ENCODE measurements at places on chromosomes 7 and 10. TPM values are rescaled to one million over a fixed set of nuclear protein-coding genes. Genes with fewer than 3 reads are reported as not detected.

CASTOR2 gene
- total RNA-seq, result 65.0 TPM

ARPC1A gene
- 108 TPM for total RNA-seq

THNSL1 gene
- 2.1 TPM for total RNA-seq

NAT16 gene
- total RNA-seq, result not detected

PDE6C gene
- total RNA-seq, result not detected

RAB18 gene
- 50.4 TPM for total RNA-seq

AKR1C2 gene
- total RNA-seq, result 47.0 TPM

DNA sequence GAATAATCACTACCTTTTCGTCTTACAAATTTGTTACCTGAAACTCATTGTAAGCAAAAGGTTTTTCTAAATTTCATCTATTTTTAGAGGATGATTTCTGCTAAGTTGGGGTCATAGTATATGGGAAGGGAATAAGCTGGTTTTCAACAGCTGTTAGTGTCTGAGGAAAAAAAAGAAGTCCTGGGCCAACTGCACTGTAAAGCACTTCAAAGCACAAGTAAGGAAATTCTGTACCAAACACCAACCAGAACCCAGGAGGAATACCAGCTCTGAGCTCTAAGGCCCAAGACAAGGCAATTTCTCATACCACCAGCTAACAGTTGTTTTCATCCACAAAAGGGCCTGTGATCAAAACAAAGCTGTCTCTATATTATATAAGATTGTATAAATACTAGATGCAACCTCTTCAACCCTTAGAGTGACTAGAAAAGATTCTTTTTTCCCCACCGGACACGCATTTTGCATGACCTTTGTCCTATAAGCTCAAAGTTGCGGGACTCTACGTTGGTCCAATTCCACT is 6.1 kb upstream of the MEOX2 start:
- DNase-seq, result no peak

DNA sequence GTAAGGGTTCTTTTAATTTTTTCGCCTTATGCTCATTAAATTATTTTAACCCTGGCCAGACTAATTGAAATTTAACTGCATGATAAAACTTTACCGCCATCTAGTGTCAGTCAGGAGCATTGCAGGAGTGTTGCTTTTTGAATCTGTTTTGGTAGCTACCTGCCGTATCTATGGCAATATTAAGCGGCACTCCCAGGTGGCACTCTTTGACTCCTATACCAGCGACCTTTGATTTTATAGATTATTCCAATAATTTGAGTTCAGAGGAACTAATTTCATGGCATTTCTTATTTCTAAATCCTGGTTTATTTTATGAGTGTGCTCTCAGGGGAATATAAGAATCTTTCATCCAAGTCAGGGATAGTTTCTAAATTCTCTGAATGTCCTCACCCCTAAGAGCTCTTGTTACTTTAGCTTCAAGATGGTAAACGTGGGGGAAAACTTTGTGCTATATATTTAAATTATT is 198.9 kb downstream of the REEP3 start:
- DNase-seq, result no peak

DNA sequence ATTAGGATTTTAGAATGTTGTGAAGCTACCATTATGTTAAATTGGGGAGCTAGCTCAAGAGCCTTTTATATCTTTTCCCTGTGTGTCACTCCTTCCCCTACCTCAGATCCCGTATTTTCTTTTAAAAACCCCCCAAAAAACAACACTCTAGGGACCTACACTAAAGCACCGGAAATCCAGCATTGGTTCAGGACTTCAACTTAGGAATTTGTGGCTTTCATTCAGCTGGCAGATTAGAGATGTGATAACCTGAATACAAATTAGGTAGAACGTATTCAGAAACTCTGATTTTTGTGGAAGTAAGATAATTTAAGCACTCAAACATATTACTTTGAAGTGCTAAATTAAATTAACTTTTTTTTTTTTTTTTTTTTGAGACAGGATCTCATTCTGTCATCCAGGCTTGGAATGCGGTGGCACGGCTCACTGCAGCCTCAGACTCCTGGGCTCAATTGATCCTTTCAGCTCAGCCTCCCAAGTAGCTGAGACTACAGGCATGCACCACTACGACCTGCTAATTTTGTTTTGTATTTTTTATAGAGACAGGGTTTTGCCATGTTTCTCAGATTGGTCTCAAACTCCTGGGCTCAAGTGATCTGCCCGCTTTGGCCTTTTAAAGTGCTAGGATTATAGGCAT is 6.8 kb downstream of the TBC1D12 start:
- no peak for DNase-seq

DNA sequence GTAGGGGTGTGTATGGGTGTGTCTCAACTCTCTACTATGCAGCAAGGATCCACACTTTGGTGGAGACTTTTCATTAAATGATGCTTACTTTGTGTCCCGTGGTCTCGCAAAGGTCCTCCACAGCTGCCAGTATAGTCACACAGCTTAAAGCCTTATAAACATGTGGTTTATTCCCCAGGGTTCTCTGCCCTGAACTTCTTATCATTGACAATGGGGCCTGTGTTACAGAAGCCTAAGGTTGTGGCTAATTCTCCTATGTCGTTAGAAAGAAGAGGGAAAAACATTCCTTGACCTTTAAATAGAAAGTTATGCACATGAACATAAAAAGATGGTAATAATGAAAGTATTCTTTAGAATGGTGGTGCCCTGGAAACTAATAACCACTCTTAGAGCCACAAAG is 201.4 kb downstream of the INHBA start:
- no peak for DNase-seq

GRCh38 chr10:70771311-70772194 is 13.6 kb downstream of the TBATA start:
- peak; percentile 40 for DNase-seq

GRCh38 chr7:124251636-124252035 is 218.8 kb upstream of the TMEM229A start:
- no peak for DNase-seq

DNA sequence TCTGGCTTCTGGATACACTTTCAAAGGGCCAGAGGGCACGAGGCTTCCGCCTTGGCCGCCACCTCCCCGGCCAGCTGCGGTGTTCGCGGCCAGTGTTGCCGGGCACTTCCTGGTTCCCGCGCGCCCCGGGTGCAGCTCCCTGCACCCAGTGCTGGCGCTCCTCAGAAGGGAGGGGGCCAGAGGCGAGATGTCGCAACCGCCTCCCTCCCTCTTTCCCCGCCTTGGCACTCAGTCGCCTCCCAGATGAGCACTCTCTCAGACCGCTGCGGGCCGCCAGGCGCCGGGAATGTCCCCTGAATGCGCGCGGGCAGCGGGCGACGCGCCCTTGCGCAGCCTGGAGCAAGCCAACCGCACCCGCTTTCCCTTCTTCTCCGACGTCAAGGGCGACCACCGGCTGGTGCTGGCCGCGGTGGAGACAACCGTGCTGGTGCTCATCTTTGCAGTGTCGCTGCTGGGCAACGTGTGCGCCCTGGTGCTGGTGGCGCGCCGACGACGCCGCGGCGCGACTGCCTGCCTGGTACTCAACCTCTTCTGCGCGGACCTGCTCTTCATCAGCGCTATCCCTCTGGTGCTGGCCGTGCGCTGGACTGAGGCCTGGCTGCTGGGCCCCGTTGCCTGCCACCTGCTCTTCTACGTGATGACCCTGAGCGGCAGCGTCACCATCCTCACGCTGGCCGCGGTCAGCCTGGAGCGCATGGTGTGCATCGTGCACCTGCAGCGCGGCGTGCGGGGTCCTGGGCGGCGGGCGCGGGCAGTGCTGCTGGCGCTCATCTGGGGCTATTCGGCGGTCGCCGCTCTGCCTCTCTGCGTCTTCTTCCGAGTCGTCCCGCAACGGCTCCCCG is at the start of gene FFAR4:
TSS of gene FFAR4 (plus strand) at position 231 of the 842 bp plus-strand sequence. CDS start at position 287, 56 bp downstream.
- DNase-seq, result no peak

DNA sequence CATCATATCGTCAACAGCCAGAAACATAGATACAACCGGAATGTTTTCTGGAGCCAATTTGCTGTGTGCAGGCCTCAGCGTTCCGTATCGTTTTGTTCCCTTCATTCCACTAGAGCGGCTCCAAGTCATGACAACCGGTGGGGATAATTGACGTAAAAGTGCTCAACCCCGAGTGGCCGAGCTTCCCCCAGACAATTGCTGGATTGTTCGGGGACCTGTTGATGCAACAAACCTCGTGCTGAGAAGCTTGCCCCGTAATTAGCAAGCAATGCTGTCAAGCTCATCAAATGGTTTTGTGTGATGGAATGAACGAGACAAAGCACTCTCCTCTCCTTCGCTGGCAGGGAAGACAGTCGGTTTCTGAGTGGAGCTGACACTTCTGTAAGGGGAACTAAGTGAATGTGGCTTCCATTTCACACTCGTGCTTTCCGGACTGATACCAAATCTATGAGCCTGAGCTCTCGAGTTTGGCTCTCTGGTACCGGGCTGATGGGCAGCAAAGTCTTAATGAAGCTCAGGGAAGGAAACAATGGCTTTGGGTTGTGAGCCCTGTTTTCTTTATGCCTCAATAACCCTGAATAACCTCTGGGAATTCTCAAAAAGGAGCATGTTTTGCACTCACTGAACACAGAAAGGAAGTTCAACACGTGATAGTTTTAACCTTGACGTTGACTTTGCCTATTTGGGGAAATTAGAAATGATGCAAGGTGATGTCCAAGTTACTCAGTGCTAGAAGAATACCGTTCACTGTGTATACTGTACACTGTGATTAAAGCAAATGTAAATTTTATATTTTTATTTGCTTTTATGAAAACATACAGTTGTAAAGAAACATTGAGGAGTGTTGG is 220.5 kb downstream of the BAMBI start:
- peak; percentile 91 for DNase-seq

GRCh38 chr7:83178066-83178465 is 15.4 kb upstream of the PCLO start:
- DNase-seq, result no peak

DNA sequence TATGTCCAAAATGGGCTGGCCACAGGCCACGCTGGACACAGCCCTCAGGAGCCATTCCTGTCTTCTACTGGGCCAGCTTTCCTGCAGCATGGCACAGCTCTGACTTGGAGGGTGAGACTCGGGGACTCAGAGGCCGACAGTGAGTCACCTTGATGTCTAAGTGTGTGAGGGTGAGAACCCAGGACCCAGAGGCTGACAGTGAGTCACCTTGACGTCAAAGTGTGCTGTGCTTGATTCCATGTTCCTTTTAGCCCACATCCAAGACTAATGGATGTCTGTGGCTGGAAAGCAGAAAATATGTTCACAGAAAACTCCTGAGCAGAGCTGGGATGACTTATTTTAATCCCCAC is 6.0 kb upstream of the FAM170B start:
- DNase-seq, result no peak

- DNase-seq, result no peak
These were observed 62.4 kb upstream of the CDCA7L start for GRCh38 chr7:22008087-22008486.

DNA sequence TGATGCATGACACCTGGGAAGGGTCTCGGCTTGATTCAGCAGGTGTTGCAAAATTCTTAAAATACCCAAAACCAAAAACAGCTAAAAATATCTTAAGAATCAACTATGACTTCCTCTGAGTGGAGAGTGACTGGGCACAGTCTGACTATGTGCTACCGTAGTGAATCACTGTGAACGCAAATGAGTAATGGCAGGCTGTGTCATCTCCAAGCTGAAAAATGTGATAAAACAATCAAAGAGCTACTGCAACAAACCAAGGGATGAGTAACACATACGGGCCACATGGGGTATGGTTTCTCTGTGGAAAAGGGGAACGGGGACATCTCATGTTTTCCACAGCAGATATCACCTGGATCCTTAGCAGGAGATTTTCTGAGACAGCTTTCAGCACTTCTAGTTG is 127.5 kb downstream of the ABCA13 start:
- DNase-seq, result no peak

GRCh38 chr10:95315509-95315908 is 24.7 kb upstream of the PDLIM1 start:
- no peak for DNase-seq

DNA sequence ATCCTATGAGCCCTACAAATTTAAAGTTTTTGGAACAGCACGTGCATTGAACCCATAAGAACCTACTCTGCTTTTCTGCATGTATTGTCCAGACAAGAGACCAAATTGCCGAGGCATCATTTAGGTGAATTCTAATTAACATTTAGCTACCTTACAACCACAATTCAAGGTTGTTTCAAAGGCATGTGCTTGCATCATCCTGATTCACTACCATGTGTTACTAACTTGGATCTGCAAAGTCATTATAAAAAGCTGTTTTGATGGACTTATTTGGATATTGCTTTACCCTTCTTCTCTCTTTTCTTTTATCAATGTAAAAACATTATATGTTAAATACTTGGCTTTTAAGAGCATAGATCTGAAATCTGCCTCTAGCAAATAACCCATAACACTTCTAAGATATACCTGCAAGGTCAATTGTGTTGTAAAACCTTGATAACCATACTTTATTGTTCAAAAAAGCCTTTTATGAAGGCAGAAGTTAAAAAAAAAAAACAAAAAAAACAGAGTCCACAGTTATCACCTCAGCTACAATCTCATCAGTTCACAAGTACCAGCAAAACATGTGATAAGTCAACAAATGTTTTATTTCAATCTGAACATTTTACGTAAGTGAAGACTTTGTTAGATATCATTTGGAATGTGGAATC is 51.9 kb downstream of the CFTR start:
- no peak for DNase-seq

DNA sequence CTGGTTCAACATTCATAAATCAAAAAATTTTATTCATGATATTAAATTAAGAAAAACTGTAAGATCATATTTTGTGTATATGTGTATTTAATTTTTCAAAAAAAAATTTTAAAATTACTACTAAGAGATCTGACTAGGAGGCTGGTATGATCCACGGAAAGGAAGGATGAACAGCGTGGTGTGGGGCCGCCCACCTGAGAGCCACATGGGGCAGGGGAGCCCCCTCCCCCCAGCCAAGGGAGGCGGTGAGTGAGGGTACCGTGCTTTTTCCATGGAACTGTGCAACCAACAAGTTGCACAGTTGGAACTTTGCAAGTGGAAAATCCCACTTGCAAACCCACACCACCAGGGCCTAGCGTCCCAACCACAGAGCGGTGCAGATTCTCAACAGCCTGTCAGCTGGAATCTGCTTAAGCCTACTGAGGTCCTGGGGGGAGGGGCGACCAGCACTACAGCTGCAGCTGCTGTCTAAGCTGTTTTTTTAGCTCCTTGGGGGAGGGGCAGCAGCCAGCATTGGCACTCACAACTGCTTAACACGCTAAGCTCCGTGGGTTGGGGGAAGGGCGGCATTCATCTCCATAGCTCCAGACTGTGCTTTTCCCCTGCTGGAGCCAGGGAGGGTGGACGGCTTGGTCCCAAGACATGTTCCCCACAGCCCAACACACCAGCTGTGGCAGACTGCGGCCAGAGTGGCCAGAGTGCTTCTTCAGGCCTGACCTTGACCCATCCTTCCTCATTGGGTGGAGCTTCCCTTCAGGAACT is 94.2 kb upstream of the IGFBP3 start:
- DNase-seq, result no peak

GRCh38 chr10:802506-802905 is 113.0 kb upstream of the DIP2C start:
- no peak for DNase-seq

- peak; percentile 85 for DNase-seq
These were observed 17.2 kb upstream of the TPST1 start for GRCh38 chr7:66187905-66188304.

DNA sequence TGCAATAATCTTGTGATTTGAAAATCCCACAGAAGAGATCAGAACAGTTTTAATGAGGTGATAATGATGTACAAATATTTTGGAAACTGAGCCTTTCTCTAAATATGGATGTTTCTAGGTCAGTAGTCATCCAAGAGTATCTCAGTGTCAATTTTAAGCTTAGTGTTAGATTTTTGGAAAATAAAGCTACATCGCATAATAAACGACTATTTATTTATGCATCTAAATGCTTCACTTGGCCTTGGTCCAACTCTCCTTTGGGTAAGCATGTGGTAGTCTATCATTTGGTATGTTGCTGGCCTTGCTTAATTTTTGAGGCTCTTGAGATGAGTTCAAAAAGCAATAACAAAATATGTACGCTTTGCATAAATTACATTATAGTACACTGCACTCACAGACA is 5.4 kb upstream of the PPP1R9A start:
- no peak for DNase-seq
